Activated CD8-positive, alpha-beta memory T cell treated with anti-CD3 and anti-CD28 coated beads for 1 hour (primary cell): ENCODE measurements at places on chromosomes 3 and 15.
A peak's percentile ranks its signal among the peaks of the same experiment; 100 is the strongest.

DNA sequence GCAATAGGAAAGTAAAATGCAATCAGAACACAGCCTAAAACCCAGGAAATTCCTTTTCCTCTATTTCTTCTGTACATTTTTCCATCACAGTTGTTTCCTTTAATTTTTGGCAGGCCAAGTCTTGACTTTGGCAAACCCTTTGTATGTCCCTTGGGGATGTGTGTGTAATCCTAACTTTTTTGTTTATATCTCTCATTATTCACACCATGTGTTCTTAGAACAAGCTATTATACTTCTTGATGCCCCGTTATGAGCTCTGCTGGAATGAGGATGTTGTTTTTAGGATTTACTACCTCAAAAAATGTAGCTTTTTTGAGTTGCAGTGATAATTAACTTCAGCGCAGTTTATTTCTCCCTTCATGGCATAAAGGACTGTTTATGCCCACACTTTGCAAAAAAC, 123.4 kb downstream of the ABI3BP start:
- DNase-seq = no peak

DNA sequence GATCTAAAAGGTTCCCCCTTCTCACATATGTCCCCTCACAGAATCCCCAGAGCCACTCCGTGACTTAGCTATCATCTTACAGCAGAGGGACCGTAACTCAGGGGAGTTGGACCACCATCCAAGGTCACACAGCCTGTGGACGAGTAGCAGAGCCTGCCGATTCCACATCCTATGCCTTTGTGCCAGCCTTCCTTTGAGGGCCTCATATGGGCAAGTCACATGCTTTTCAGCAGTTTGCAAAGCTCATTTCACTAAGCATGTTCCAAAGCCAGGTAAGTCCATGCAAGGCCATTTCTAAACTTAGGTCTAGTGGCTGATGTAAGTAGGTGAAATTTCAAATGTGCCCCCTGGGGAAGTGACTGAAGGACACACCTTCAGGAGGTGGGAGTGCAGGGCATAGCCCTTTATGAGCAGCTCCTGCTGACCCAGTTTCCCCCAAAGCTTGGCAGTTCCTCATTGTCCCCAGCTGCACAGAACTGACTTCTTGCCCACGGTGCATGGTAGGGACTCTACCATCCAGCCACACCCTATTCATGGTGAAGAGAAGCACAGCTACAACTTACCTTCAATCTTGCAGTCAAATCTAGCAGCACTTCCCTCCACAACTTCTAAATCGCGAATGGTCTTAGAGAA, 33.3 kb upstream of the HACD2 start:
- no peak for DNase-seq

GRCh38 chr3:143235614-143236204, 116.1 kb downstream of the CHST2 start:
- DNase-seq = no peak

GRCh38 chr15:57152666-57153539, 223.4 kb upstream of the CGNL1 start:
- no peak for DNase-seq

DNA sequence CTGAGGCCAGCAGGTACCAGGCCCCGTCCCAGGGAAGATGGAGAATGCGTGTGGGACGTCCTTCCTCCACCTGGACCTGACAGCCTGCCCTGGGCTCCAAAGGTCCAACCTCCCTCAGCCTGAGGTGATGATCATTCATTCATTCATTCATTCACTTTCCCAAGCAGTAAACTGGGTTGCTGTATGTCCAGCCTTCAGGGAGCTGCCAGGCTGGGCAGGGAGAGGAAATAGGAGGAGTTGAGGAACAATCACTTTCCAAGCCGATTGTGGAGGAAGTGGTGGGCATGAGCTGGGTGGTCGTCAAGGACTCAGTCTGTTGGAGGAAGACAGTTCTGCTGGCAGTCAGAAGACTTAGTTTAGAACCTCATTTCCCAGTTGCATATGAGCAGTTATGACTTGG, 10.2 kb upstream of the CCDC33 start:
- DNase-seq = no peak

DNA sequence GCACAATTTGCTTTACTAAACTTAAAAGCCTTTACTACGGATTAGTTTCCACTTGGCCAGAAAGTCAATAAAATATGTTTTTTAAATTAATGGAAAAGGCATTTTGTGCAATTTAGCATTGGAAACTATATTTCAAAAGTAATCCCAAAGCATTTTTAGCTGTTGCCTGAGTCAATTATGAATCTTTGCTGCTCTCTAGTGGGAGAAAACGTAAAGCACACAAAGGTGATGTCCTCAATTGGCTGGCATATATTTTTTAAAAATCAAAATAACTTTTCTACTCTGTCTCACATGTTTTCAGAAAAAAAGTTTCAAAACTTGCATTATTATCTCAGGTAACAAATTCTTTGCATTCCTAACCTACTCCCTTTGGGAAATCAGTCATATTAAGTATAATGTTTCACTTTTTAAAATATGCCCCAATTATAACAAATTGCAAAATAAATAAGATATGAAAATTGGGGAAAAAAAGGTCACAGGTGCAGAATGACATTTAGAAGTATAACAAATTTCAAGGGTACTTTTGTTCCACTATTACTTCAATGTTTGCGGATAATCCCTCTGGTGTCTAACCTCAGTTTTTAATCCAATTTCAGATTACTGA, 47.2 kb upstream of the TEX55 start:
- DNase-seq = no peak

GRCh38 chr3:27659279-27660021, 62.7 kb downstream of the EOMES start:
- DNase-seq = peak; percentile 34

GRCh38 chr3:156181509-156181908, 61.1 kb downstream of the KCNAB1 start:
- no peak for DNase-seq

DNA sequence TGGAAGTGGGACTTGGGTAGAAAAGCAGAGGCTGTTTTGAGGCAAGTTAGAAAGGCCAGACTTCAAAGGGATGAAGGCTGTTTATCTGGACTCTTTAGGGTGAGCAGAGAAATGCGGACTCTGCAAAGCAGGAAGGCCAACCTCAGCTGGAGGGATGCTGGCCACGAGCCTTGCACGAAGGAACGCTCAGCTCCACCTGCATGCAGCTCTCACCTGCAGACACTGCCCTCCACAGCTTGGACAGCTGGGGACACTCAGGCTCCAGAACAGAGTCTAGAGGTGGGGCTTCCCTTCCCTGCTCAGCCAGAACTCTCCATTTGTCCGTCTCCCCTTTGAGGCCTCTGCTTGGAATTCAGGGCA, 229.7 kb downstream of the ADAMTS17 start:
- DNase-seq = no peak

- DNase-seq = no peak
These were observed 24.3 kb downstream of the ZDHHC19 start for GRCh38 chr3:196186651-196187573.

- DNase-seq = no peak
These were observed 229.6 kb downstream of the BBX start for GRCh38 chr3:107752202-107752990.

DNA sequence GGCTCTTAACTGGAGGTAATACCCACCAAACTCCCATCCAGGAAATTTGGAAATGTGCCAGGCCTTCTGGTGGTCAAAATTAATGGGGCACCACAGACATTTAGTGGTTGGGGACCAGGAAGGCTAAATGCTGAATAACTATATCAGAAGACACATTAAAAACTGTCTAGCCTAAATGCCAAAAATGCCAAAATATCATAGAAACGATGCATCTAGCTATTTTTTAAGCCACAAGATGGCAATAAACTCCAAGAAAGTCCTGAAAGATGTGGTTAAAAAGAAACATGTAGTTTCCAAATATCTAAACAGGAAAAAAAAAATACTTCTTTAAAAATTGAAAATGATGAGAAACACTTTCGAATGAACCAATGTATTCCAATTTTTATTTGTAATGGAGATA, 19.9 kb downstream of the CCDC14 start:
- DNase-seq = no peak

- no peak for DNase-seq
These were observed 46.2 kb downstream of the CNTN6 start for GRCh38 chr3:1139071-1139470.

DNA sequence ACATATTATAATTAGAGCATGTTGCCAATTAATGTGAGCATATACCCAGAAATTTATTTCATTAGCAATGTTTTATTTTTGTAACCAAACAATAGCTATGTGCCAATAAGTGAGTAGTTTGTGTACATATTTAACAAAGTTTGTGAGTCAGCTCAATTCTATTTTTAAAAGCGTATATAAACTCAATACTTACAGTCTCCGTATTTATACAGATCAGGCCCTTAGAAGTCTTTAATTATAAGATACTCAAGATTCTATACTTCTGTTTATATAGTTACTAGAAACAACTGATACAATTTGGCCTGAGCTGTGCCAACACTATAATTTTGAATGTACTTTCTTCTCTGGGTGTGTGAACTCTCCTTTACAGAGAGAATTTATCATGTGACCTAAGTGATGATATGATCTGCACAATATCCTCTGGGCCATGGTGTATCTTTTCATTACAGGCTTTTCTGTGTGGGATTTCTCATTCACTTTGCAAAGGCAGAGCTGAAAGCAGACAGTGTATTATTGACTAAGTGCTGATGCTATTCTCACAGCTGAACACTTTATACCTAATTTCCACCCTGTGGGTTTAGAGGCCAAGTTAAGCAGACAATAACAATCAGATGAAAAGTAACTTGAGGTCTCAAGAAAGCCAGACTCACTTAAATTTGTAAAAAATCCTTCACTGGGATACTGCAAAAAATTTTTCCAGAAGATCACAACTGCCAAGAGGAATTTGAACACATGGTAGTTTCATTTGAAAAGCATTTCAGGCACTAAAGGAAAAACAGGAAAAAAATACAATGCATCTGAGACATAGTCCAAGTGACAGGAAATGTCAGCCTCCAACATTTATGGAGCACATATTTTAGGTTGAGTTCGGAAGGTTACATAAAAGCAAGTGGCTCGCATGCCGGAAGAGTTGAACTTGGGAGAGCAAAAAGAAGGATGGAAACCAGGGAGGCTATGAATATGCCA, 277.9 kb upstream of the SEMA6D start:
- no peak for DNase-seq

DNA sequence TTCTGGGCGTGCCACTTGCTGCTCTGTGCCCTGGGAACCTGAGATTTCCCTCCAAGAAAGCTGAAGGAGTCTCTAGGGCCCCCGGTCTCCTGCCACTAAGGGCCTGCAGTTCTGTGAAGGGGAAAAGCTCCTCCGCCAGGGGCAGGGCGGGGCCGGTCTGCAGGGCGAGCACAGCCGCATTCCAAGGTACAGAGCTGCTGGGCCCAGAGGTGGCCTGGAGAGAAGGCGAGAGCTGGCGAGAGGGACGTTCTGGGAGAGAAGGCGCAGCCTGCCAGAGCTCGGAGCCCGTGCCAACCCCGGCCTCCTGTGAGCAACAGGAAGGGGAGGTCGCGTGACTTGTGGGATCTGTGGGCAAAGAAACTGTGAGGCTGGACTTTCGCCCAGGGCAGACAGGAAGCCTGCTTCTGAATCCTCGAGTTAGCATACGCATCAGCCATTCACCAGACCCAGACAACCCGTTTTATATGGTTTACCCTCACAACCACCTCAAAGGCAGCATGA, 500.4 kb downstream of the SHQ1 start:
- DNase-seq = peak; percentile 27

DNA sequence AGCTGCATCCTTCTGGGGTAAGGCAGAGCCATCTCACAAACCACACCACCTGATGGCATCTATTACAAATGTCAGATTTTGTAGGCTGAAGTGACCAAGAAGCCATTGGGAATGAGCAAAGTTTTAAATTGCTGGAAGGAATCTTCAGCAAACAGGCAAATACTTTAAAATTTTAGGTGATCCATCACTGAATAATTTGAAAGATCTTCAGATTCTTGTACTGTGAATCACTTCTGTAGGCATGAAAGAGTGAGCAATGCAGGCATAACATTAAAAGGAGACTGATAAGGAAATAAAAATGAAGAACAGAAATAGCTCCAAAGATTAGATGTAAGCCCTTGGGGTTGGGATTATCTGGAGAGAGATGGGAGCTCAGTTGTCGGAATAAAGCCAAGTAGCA, 36.0 kb upstream of the ALDH1L1 start:
- DNase-seq = no peak

- no peak for DNase-seq
These were observed 12.9 kb upstream of the PARL start for GRCh38 chr3:183897606-183898005.

DNA sequence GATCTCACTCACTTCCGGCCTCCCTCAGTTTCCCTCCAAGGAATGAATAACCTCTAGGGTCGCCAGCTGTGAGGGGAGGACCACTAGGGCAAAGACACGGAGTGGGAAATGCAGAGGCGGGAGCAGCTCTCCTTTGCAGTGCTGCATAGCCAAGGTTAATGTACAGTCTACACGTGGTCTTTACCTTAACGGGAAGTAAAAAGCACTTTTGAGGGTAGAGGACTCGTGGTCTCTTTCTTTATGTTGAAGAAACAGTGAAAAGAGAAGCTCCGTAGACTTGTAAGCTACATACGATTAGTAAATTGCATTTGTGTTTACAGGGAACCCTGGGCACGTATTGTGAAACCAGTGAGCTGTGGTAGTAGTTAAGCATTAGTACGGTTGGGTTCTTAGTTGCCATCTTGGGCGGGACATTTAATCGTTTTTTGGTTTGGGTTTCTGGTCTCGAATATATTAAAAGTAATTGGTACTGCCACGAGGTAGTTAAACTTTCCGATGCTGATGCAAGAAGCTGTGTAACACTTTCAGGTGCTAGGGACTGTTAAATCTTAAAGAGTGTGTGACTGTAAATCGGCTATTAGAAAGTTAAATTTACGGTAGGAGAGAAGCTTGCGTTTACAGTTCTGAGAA, 828 bp downstream of the U2SURP start:
- DNase-seq = no peak

DNA sequence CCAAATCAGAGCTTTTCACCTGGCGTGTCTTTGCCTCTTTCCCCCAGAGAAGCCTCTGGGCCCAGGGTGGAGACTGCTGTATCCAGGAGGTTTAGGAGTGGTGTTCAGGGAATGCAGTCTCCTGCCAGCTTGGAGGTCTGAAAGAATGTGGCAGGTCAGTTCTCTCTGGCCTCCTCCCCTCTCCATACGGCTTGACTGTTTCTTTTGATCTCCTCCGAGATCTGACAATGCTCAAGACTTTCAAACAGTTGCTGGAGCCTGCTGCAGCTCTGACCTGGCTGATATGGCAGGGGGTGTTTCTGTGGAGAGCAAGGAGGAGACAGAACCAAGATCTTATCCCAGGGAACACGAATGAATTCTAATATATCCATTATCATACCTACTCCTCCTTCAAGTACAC, 24.7 kb upstream of the TM4SF4 start:
- no peak for DNase-seq

DNA sequence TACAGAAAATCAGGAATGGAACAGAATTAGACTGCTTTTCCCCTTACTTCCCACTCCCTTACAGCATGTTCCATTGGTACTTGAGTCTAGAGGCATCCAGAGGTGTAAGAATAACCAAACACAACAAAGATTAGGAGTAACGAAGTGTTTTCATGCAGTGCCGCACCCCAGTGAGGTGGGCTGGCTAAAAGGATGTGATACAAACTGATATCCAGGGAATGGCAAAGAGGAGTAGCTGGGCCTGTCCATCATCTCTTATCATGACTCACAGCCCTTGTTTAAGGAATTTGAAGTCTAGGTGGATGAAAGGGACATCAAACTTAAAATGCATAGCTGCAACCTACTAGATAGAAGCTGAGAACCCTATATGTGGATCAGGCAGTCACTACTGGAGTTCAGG, 16.4 kb downstream of the SCG5 start:
- DNase-seq = no peak

GRCh38 chr15:57305009-57305408, 71.3 kb upstream of the CGNL1 start:
- no peak for DNase-seq

- no peak for DNase-seq
These were observed 8.6 kb upstream of the SEC13 start for GRCh38 chr3:10329495-10330015.
